ENCODE measurements at places on chromosomes 12 and 14.

- no peak for DNase-seq
These were observed 62.6 kb downstream of the DIO3 start for GRCh38 chr14:101623685-101624444.

- DNase-seq, result no peak
These were observed 6.7 kb upstream of the KRT1 start for GRCh38 chr12:52686756-52687487.

- DNase-seq, result no peak
These were observed 126.1 kb upstream of the FUT8 start for GRCh38 chr14:65286443-65286842.

GRCh38 chr12:124923905-124924734, 9.7 kb upstream of the UBC start:
- no peak for DNase-seq

GRCh38 chr12:121713793-121714192, 1.2 kb downstream of the TMEM120B start:
- no peak for DNase-seq

- DNase-seq, result peak; percentile 54
These were observed 768 bp downstream of the CEP170B start for GRCh38 chr14:104865631-104866441.

- no peak for DNase-seq
These were observed 36.2 kb upstream of the SOCS2 start for GRCh38 chr12:93536111-93536765.

GRCh38 chr14:106738075-106738474, 1211.7 kb downstream of the TMEM121 start:
- no peak for DNase-seq

DNA sequence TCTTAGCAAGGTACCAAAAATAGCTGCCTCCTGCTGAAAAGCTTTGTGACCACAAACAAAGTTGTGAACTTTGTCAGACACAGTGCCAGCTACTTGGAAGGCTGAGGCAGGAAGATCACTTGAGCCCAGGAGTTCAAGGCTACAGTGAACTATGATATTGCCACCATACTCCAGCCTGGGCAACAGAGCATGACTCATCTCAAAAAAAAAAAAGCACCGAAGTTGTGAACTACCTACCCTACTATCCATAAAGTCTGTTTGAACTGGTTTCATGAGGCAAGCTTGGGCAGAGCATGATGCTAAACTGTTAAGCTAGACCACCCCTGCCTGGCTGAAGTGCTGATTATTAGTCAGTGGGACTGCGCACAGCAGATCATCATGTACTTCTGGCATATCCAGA, 75.5 kb downstream of the RAD52 start:
- no peak for DNase-seq

GRCh38 chr12:65632131-65632855, 192.0 kb upstream of the HMGA2 start:
- DNase-seq, result no peak

GRCh38 chr12:122537021-122537420, 10.0 kb downstream of the KNTC1 start:
- no peak for DNase-seq

- no peak for DNase-seq
These were observed 1.5 kb upstream of the KRT7 start for GRCh38 chr12:52231305-52232202.

DNA sequence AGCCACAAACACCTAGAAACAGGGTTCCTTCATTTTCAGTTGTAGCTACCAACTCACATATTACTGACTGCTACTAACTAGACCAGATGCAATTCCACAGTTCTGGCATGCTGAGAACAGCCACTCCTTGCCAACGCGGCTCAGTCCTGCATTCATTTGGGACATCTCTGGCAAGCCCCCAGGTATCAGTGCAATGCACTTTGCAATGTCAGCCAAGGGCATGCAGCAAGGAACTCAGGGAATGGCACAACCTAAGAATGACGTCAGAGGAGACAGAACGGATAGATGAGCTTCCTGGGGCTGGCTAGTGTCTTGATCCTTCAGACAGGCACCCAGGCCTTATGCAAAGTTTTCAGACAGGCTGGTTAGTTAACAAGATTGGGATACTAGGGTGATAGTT, 29.6 kb downstream of the MAP3K9 start:
- no peak for DNase-seq

DNA sequence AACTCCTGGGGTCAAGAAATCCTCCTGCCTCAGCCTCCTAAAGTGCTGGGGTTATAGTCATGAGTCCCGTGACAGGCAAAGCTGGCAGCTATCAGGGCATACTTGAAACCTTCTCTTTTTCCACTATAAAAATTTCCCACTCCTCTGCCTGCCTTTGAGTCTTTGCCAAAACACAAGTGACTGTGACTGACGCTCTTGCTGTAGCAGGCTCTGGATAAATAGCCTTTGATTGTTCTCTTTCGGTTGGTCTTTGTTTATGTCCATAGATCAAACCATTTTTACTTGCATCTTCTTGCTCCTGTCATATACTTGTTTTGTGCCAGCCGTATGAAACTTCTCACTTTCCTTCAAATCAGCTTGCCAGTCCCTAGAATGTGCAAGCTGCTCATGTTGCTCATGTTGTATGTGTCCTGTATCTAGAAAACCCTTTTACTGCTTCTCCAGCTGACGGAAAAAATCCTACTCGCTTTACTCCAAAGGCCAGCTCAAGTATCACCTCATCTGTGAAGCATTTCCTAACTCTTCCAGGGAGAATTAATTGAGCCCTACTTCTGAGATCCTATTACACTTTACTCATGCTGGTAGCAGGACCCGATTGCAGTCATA, 73.1 kb downstream of the RESF1 start:
- DNase-seq, result no peak

DNA sequence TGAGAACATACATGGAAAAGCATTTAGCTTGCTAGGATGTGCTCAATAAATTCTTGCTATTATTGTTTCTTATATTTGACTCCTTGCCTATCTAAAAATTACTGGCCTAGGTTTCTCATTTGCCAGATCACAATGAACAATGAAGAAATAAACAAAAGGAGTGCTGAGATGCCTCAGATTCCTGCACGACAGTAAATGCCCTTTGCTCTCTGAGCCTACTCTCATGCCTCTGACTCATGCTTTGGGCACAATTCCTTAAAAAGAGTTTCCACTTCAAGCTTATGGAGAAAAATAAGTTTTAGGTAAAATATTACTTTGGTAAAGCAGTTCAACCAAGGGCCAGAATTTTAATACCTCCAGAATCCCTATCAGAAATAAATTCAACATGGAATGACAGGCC, 30.9 kb downstream of the GRIN2B start:
- no peak for DNase-seq

- no peak for DNase-seq
These were observed 184.0 kb downstream of the SRGAP1 start for GRCh38 chr12:64028541-64028940.

- DNase-seq, result no peak
These were observed 688.6 kb downstream of the NOVA1 start for GRCh38 chr14:25909045-25909747.

- no peak for DNase-seq
These were observed 25.3 kb upstream of the TMEM106C start for GRCh38 chr12:47938093-47938492.

- no peak for DNase-seq
These were observed 127.2 kb downstream of the RIMBP2 start for GRCh38 chr12:130588696-130589539.

DNA sequence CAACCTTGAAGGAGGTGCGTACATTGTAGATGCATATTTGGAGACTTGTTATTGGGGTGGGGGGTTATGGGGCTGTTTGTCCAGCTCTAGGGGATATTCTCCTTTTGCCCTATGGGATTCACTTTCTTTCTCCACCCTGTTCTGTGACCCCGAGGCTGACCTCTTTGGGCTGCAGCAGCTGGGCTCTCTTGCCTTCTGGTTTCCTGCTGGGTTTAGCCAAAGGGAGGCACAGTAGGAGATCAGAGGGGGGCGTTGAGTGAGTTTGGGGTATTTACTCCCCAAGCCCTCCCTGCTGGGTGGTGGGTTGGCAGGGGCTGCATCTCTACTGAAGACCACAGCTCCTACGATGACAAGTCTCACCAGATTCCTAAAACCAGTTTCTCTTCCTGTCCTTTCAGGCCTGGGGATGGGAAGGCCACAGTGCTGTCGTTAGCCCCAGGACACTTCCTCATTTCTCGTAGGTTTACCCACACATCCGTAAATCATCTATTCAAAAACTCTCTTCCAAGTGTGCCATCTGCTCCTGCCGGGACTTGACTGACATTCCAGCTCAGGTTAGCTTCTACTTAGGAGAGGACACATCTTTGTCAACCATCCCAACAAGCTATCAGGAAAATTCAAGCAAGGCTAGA, 127.1 kb downstream of the TMEM30B start:
- no peak for DNase-seq

- no peak for DNase-seq
These were observed 5.6 kb downstream of the DDX47 start for GRCh38 chr12:12818701-12819100.

GRCh38 chr12:120903412-120904196, 554 bp downstream of the SPPL3 start:
- peak; percentile 59 for DNase-seq

DNA sequence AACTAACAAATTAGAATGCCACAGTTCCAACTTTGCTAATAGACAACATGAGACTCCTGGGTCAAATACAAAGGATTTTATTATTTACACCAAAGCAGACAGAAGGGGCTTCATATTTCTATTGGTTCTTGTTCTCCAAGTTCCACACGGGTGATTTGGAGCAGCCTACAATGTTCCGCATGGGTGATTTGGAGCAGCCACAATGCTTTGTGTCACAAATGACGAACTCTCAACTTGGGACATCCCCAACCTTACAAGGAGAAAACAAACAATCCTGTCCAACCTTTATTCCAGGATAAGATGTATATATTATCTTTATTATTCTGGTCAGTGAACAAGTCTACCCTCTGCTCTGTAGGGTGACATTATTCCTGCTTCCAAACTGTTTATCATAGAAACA, 694.3 kb upstream of the MGAT4C start:
- no peak for DNase-seq

GRCh38 chr12:46579474-46579873, 206.9 kb upstream of the SLC38A2 start:
- DNase-seq, result no peak

- no peak for DNase-seq
These were observed 4.0 kb downstream of the CD69 start for GRCh38 chr12:9756706-9757105.

DNA sequence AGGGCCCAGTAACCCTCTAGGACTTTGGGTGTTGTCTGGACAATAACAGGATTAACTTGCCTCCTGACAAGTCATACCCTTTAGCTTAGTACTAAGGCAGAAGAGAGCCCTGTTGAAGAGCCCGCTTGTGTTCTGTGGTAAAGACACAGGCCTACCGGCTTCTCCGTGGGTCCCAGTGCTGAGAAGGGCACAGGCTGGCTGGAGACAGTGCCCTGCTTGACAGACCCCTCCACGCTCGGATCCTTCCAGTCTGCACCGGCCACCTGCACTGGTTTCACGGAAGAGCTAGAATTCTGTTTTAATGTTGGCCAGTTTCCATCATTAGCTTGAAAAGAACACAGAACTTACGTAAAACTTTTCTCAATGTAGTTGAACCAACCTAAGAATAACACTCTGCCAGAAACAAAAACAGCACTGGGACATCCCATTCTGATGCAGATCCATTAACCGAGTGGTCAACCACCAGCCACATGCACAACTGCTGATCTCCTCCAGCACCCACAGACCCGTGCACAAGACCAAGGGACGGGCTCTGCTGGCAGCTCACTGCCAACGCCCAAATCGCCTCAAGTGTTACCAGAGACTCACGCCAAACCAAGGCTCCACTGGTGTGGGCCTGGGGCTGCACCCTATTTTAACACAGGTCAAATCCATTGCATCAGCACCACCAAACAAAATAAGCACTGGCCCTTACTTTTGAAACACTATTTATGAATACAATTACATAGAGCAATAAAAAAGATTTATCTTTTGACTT, 27.1 kb downstream of the ZFYVE21 start:
- no peak for DNase-seq

GRCh38 chr12:67148265-67148664, 120.9 kb upstream of the CAND1 start:
- DNase-seq, result no peak

DNA sequence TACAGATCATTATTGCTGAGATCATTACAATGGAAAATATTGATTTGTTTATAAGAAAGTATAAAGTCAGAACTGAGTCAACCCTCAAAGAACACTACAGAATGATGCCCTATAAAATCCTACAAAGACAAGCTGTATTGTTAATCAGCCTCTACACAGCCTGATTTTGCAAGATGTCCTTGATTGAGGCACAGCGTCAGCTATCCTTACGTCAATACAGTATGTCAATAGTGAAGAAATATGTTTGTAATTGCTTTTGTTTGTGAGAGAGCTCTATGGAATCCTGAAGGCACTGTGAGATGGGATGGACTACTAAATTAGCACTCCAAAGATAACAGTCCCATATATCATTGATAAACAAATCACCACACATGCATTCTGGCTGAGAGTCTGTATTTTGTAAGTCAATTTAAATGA, 70.7 kb downstream of the RASSF9 start:
- DNase-seq, result no peak

DNA sequence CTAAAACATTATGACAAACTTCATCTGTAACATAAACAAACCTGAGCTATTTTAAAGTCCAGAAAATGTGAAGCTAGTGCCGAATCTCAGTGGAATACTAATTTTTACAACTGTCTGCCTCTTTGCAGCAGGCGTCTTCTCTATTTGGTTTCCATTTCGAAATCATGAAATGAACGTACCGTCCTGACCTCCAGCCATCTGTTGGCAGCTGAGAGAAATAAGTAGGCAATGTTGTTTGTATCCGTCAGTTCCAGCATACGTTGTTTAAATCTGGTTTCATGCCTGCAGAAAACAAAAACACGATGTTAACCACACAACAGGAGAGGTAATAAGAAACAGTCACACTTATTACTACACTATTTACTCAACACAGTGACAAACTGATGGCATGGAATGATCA, 54.3 kb upstream of the KCNJ8 start:
- no peak for DNase-seq

- DNase-seq, result no peak
These were observed 491 bp downstream of the WDR20 start for GRCh38 chr14:102140027-102140749.

- no peak for DNase-seq
These were observed 179.2 kb upstream of the BMP4 start for GRCh38 chr14:54135804-54136280.

GRCh38 chr14:20608383-20609110, 17.4 kb upstream of the RNASE12 start:
- DNase-seq, result no peak

DNA sequence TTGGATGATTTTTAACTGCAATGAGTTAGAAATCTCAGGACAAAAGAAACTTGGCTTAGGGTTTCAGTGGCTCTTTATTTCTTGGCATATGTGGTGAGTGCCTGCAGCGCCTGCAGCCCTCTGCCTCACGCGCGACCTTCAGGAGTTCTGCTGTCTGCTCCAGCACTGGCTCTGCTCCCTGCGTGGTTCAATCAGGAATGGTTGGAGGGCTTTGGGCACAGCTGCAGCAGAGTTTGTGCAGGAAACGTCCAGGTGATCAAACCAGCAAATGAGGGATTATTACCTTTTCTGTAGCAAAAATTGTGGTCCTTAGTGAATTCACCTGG, 19.8 kb downstream of the PPM1H start:
- DNase-seq, result no peak

Data from stimulated activated CD8-positive, alpha-beta memory T cell treated with anti-CD3 and anti-CD28 coated beads, Interleukin-7, amount 100 ng/mL, for 4 hours (primary cell).